ENCODE measurements at places on chromosomes 1 and 21.
A peak's percentile ranks its signal among the peaks of the same experiment; 100 is the strongest.

DNA sequence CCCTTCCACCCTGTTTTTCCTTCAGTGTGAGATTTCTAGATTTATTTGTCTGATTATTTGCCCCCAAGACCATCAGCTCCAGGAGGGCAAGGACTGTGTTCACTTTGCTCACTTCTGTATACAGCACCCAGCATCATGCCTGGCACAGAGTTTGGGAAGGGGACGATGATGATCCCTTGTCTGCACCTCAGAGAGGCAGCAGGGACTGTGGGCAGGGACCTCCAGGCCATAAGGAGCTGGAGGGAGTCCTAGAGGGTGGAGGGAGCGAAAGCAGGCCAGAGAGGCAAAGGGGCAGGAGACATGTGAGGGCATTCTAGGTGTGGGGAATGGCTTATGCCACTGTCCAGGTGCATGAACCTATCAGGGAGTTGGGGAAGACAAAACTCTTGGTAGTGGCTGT is 32.8 kb downstream of the H3-3A start:
- DNase-seq, result no peak

DNA sequence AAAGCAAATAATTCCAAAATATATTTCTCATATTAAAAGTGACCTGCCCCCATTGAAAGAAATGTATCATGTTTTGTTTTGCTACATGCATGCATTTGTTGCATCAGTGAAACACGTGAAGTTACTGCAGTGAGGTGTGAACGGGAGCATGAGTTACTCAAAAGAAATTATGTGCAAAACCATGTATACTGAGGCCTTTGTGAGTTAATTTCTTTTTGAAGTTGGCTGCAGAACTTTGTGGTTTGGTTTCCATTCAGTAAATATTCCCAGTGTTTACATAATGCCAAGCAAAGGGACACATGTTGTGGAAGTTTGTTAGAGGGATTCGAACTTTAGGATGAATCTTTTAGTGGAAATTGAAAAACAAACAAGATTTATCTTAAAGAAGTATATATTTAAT is 619.4 kb upstream of the ADAMTS5 start:
- DNase-seq, result no peak

DNA sequence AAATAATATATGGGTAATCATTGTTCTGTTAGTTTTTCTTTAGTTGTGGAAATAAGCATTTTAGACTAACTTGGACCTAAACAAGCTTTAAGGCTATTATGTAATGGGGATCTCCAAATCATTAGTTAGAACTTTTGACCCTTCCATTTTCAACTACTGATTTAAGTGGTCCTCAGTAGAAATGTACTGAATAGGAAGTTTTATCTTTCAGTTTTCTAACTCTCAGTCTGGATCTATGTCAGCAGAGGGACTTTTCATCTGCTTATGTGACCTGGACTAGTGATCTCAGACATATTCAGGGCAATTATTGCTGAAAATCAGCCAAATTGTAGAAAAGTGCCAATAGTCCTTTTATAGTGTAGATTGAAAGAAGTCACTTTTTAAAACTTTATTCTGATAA is 56.0 kb downstream of the SASS6 start:
- no peak for DNase-seq

DNA sequence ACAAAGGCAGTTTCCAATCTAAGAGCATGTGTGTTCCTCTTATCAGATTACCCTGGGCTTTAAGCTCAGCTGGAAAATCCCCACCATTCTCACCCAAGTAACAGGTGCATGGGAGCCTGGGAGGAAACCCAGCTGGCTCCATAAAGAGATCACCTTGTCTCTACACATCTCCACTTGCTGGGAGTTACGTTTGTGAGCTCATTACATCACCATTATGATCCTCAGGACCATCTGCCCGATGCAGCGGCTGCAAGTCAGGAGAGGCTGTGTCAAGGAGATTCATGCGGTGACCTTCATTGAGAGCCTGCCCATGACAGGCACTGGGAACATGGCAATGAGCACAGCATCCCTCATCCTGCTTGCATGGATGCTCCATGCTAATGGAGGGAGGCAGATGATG is 618.0 kb downstream of the NPHP4 start:
- DNase-seq, result no peak

GRCh38 chr1:115677182-115677555 is 35.4 kb downstream of the VANGL1 start:
- DNase-seq, result no peak

- no peak for DNase-seq
Measured at GRCh38 chr21:41651830-41652229, 115.0 kb downstream of the RIPK4 start.

DNA sequence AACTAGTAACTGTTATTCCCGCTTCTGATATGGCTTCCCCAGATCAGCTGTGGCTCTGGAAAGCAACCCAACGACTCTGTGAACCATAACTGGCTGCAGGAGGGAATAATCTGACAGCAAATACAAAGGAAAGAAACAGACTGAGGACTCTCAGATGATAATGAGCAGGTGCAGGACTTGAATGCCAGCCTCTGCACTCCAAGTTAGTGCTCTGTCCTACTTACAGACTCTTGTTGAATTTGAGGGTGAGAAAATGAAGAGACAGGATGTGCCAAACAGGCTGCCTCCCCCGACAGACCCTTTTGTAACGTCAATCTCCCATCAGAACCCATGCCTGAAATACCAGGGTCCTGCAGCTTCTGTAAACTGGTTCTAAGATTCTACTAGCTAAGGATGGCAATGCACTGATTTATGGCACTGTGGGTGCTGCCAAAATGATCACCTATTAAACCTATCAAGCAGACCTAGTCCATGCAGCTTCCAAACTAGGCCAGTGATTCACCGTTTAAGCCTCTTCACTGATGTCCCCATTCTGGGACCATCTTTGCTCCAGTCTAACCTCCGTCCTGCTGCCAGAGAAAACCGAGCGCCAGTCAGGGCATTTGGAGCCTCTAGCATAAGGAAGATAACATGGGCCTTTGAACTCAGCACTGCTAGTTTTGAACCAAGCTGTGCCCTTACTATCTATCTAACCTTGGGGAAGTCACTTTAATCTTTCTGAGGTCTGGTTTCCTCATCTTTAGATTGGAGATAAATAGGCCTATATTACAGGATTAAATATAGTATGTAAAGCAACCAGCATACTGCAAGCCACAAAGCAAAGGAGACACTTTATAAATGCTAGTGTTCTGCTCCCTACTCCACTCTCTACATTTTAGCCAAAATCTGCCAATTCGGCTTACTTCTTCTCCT is 4.8 kb downstream of the MKNK1 start:
- DNase-seq, result no peak

- DNase-seq, result peak; percentile 53
Measured at GRCh38 chr1:38083541-38083940, 36.9 kb upstream of the POU3F1 start.

DNA sequence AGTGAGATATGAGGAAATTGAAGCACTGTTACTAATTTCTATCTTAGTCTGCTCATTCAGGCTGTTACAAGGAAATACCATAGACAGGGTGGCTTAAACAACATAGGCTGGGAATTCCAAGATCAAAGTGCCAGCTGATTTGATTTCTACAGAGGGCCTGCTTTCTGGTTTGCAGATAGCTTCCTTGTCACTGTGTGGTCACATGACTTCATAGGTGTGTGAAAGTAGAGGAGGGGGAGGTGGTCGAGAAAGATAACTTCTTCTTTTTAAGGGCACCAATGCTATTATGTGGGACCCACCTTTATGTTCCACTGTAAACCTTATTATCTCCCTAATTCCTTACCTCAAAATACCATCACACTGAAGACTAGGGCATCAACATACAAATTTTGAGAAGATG is 6.4 kb upstream of the BRINP3 start:
- DNase-seq, result no peak

GRCh38 chr1:30461640-30462039 is 261.7 kb downstream of the MATN1 start:
- DNase-seq, result no peak

Data from NCI-H1092 treated with DMSO at 0.1 percent for 48 hours (cell line).